ENCODE measurements at places on chromosomes 2 and 18. TPM values are rescaled to one million over a fixed set of nuclear protein-coding genes. Genes with fewer than 3 reads are reported as not detected.

GRCh38 chr2:180442860-180443644 is 436.0 kb upstream of the CWC22 start:
- DNase-seq: no peak

DNA sequence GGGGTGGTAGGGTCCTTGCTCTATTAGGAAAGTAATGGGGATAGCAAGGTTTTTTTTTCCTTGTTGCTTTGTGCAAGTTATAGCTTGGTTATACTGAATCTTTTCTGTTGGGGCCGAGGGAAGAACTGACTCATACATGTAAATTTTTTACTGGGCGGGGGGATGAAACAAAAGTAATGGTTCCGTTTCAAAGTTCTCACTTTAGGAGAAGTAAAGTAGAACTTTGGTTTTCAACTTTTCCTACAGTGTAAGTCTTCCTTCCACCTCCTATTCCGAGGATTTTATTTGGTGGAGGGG is 1.1 kb downstream of the AFTPH start:
- no peak for DNase-seq

DNA sequence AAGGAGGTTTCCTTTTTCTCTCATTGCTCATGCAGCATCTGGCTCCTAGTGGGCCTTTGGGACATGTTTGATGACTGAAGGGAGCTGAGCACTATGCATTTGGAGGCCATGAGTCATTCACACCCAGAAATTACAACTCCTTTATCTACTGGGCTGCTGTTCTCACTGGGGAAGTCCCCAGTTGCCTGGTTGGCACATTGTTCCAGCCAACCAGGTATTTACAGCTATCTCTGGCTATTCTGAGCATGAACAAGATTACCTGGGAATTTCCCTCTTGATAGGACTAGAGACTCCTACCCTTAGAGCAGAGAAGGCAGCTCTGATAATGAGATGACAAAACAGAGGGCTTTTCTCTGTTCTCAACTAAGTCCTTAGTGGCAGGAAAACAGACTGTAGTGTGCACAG is 206.5 kb downstream of the SETBP1 start:
- no peak for DNase-seq

GRCh38 chr2:41431756-41432155 is 616.1 kb upstream of the PKDCC start:
- no peak for DNase-seq

EFR3B gene
- total RNA-seq: 1.5 TPM

CNPPD1 gene
- total RNA-seq: 32.2 TPM

DNA sequence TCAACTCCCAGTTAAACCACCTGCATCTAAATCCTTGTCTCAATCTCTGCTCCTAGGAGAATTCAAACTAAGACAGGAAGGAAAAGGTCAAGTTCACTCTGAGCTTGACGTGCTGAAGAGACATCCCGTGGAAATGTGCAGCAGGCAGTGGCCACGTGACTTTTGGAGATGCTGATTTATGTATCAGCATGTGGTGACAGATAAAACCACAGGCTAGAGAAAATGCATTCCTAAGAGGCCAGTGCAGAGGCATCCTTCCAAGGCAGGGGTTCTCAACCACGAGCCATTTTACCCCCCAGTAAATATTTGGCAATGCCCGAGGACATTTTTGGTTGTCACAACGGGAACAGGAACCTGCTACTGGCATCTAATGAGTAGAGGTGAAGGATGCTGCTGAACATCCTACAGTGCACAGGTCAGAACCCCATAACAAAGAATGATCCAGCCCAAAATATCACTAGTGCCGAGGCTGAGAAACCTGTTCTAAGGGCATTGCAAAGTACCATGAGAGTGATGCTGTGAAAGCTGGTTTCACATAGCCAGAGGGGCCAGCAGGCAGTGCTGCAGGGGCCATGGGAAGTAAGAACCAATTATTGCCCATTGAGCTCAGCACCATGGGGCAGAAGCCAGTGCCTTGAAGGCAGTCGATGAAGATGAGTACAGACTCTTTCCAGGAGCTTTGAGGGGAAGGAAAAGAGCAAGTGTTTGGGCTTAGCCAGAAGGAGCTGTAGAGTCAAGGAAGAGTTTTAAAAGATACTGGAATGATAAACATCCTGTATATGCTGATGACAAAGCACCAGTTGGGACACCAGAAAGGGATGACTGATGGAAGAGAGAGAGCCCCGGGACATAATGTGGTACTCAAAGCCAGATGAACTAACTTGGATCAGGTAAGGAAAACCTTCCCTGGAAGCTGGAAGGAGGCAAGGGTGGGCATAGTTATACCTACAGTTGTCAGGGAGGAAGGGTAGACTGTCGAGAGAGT is 174.6 kb downstream of the HAUS1 start:
- DNase-seq: no peak

RUFY4 gene
- total RNA-seq: not detected

SEMA4C gene
- 60.6 TPM for total RNA-seq

- DNase-seq: no peak
Observed at GRCh38 chr2:95374921-95375471, 27.5 kb upstream of the FAHD2A start.

SOX11 gene
- total RNA-seq: not detected

- no peak for DNase-seq
Observed at GRCh38 chr2:40488101-40488601, 36.3 kb upstream of the SLC8A1 start.

DSC2 gene
- 108 TPM for total RNA-seq

OSR1 gene
- 5.9 TPM for total RNA-seq

DNA sequence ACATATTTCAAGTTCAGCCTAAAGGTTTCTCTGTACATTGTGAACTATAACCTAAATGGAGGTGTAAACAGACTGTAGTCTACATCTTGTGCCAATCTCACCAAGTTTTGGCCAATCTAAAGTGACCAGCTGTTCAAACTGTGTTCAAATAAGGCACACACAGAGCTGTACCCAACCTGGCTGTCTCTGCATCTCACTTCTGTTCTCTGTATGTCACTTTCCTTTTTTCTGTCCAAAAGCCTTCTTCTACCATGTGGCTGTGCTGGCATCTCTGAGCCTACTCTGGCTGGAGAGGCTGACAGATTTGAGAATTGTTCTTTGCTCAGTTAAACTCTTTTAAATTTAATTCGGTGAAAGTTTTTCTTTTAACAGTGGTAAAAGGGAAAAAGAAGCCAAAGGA is 817.9 kb downstream of the SOCS6 start:
- no peak for DNase-seq

- no peak for DNase-seq
Observed at GRCh38 chr2:215652388-215652787, 216.5 kb upstream of the FN1 start.

- DNase-seq: no peak
Observed at GRCh38 chr2:127080226-127080937, 26.6 kb downstream of the BIN1 start.

CROCC2 gene
- total RNA-seq: 0.49 TPM

PCARE gene
- not detected for total RNA-seq

GRCh38 chr18:54774423-54774822 is 53.9 kb upstream of the RAB27B start:
- DNase-seq: no peak

DNA sequence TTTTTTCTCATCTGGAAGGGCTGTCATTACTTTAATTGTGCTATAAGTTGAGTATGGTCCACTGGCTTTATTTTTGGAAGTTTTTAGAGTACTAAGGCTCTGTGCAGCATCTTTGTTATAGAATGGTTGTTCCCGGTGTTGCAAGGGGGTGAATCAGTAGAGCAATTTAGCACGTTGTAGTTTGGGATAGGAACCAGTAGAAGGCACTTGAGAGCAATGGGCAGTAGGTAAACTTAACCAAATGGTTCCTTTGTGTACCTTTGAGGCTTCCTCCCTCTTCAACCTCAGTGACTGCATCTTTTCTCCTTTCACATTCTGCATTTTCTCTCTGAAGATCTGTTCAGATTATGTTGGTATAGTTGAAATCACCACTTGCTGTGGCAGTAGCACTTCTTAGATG is 238.2 kb upstream of the SYT4 start:
- DNase-seq: no peak

Data from vagina (tissue), 2 donors.